Activated CD8-positive, alpha-beta memory T cell treated with anti-CD3 and anti-CD28 coated beads for 1 hour (primary cell): ENCODE measurements at places on chromosomes 3 and 15.

DNA sequence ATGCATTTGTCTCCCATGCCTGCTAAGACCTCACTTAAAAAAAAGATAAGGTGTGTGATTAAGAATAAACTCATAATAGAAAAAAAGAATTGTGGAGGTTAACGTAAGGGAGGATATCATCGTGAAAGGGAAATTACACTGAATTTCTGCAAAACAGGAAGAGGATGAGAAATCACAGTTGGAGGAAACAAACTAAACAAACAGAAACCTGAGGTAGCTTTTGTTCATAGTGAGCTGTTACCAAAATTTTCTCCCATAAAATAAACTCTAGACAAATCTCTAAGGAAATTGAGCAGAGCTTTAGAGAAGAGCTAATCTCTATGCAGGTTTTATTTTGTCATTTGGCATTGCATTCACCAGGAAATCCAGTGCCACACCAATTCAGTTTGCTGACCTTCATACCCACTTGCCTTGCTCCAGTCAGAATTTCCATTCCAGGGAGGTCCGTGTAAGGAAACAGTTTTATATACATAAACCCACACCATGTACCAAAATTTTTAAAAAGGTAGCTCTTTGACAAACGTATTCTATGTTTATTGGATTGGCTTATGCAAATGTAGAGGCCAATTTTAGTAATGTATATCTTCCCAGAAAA is 231.2 kb downstream of the MBNL1 start:
- DNase-seq = no peak

- DNase-seq = no peak
Measured at GRCh38 chr3:80157546-80157945, 389.7 kb upstream of the ROBO1 start.

DNA sequence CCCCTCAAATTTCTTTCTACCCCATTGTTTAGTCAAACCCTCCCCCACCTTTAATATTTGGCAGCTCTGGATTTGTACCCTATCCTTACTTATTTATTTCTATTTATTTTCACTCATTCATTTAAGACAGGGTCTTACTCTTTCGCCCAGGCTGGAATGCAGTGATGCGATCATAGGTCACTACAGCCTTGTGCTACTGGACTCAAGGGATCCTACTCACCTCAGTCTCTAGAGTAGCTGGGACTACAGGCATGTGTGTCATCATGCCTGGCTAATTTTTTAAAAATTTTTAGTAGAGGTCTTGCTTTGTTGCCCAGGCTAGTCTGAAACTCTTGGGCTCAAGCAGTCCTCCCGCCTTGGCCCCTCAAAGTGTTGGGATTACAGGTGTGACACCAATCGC is 35.4 kb downstream of the ARIH1 start:
- no peak for DNase-seq

- no peak for DNase-seq
Measured at GRCh38 chr15:73818308-73818985, 54.9 kb upstream of the TBC1D21 start.

- no peak for DNase-seq
Measured at GRCh38 chr3:156389449-156389950, 165.4 kb downstream of the SSR3 start.
